ENCODE measurements at places on chromosomes 11 and 22. TPM values are rescaled to one million over a fixed set of nuclear protein-coding genes. Genes with fewer than 3 reads are reported as not detected.

The SUSD2 gene
- not detected for total RNA-seq

The TSSK2 gene
- total RNA-seq, result not detected

The GAL gene
- not detected for total RNA-seq

The MOGAT2 gene
- total RNA-seq, result not detected

The E2F8 gene
- 2.2 TPM for total RNA-seq

The KDM4D gene
- 4.1 TPM for total RNA-seq

The TMEM191C gene
- total RNA-seq, result not detected

DNA sequence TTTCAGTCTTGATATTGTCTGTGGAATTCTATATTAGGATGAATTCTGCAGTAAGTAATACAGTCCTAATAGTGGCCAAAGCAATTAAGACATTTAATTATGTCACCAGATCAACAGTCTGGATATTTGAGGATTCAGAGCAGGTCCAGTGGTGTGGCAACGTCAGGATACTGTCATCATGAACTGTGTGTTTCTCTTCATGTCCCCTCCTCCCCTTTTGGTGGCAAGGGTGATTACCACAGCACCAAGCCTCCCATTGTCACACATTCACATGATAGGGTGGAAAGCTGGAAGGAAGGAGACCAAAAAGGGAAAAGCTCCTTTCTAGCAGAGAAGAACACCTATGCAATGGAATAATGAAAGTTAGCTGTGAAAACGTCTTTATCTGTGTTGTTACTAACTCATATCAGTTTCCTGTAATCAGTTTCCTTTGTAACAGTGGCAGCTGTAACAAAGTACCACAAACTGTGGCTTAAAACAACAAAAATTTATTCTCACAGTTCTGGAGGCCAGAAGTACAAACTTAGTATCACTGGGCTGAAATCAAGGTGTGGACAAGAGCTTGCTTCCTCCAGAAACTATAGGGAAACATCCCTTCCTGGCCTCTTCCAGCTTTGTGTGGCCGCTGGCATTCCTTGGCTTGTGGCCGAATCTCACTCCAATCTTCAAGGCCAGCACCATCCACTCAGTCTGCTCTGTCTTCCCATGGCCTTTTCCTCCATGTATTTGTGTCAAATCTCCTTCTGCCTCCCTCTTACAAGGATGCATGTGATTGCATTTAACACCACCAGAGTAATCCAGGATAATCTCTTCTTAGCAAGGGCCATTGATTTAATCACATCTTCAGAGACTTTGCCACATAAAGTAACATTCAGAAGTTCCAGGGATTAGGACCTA is 6.5 kb upstream of the RBM14 start:
- DNase-seq, result no peak

DNA sequence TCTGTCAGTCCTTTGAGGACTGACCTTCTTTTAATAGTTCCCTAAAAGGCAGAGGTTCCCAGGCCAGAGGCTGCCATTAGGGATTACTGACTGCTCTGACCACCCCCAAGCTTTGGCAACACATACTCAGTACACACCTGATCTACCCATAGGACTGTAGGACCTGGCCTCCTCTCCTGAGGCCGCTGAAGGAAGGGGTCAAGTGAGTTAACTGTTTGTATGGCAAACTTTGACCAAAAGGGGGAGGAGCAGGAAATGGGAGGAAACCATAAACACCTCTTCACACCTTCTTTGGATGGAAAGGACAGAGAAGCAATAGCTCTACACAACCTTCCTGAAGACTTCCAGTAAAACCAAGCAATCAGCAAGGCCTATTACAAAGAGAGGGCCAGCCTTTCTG is 104.0 kb downstream of the APOL5 start:
- no peak for DNase-seq

DNA sequence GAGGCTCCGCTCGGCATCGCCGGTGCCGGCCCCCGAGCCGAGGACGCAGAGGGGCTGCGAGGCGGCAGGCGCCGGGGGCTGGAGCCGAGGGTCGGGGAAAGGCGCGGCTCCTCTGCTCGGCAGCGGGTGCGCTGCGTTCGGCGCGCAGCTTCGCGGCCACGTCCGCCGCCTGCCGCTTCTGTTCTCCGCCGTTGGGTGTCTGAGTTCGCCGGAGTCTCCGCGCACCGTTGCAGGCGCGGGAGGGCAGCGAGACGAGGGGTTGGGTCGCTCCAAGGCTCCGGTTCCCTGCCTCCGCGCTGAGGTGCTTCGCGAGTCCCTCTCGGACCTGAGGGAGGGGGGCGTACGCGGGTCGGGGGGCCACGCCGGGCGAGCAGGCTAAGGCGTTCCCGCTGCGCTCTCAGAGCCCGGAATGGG is 347 bp downstream of the MN1 start:
- DNase-seq, result peak; percentile 60

GRCh38 chr22:45055936-45056335 is 46.1 kb upstream of the PHF21B start:
- DNase-seq, result no peak

- DNase-seq, result no peak
Measured at GRCh38 chr11:8327761-8328192, 64.1 kb upstream of the LMO1 start.

GRCh38 chr22:22710719-22711531 is 66.5 kb downstream of the GGTLC2 start:
- peak; percentile 36 for DNase-seq

DNA sequence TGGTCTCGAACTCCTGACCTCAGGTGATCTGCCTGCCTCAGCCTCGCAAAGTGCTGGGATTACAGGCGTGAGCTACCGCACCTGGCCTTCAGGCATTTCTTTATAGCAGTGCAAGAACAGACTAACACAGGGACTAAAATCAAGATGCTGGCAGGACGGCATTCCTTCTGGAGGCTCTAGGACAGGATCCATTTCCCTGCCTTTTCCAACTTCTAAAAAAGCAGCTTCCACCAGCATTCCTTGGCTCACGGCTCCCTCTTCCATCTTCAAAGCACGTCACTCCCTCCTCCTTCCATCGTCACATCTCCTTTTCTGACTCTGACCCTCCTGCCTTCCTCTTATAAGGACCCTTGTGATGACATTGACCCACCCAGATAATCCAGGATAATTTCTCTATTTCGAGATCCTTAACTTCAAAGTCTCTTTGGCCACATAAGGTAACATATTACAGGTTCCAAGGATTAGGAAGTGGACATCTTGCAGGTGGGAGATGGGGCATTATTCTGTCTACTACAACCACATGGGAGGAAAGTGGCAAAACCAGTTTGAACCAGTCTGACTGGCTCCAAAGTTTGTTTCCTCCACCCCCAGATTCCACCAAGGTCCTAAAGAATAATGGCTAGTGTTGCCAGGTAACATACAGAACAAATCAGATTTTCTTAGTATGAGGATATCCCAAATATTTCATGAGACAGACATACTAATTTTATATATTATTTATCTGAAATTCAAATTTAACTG is 172.5 kb downstream of the MN1 start:
- no peak for DNase-seq

DNA sequence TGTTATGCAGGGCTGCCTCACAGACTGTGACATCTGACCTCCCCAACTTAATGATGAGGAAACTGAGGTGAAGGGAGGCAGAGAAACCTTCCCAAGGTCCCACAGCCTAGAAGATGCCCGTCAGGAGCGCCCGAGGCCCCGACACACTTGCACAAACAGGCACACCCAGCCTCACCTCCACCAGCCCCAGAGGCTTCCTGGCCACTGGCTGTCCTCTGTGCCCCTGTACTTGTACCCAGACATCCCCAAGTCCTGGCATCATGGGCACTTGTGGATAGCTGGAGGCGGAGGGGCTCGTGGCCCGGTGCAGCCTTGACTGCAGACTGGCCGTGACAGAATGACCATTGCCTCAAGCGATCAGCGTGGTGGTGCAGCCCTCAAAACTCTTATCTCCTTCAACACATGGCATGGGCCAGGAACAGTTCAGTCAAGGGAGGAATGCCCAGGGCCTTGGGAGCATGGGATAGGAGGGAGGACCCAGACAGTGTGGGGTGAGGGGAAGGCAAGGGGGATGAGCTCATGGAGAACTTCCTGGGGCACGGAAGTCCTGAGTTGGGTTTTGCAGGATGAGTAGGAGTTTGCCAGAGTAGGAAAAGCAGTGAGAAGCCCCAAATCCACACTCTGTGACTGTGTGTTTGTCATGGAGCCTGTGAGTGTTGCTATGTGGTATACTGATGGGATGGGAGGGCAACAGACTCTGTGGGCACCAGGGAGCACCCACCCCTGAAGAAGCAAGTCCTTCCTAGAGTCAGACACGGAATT is 25.8 kb upstream of the PPARA start:
- DNase-seq, result no peak

- DNase-seq, result no peak
Measured at GRCh38 chr11:12098601-12099000, 11.8 kb upstream of the MICAL2 start.

- peak; percentile 61 for DNase-seq
Measured at GRCh38 chr11:859394-860131, 16.9 kb downstream of the TSPAN4 start.

- DNase-seq, result no peak
Measured at GRCh38 chr11:68343761-68344256, 31.4 kb downstream of the LRP5 start.
